ENCODE measurements at places on chromosomes 1 and 21.

GRCh38 chr1:193971595-193971994, 785.2 kb upstream of the B3GALT2 start:
- no peak for ATAC-seq

GRCh38 chr1:77279929-77280328, 1.9 kb upstream of the AK5 start:
- no peak for ATAC-seq

DNA sequence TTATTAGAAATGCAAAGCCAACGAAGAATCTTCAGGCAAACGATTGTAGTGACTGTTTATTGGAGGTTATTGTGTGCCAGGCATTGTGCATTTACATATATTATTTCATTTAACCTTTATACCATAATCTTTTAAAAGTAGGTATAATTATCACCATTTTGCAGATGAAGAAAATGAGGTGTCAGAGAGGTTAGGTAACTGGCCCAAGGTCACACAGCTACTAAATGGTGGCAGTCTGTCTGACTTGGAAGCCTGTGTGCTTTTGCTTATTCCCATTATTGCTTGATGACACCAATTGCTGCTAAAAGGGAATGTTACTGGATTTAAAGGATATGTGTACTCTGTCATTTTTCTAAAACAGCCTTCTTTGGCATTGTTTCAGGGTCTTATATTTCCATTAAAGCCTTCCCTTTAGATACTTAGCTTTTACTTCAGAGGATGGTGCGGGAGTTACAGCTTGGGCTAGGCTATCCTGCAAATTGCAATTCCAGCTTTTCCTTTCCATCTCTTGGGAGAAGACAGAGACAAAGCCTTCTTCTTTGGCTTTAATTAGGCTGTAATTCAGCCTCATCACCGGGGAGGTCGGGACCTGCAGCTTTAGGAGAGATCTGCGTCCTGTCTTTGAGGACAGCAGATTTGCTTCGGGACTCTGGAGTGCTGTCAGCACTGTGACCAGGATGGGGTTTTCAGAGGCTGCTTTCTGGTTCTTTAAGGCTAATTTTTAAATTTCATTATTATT, 37.4 kb upstream of the ERRFI1 start:
- ATAC-seq, result no peak

- ATAC-seq, result no peak
Measured at GRCh38 chr1:222950892-222951291, 136.1 kb downstream of the DISP1 start.

DNA sequence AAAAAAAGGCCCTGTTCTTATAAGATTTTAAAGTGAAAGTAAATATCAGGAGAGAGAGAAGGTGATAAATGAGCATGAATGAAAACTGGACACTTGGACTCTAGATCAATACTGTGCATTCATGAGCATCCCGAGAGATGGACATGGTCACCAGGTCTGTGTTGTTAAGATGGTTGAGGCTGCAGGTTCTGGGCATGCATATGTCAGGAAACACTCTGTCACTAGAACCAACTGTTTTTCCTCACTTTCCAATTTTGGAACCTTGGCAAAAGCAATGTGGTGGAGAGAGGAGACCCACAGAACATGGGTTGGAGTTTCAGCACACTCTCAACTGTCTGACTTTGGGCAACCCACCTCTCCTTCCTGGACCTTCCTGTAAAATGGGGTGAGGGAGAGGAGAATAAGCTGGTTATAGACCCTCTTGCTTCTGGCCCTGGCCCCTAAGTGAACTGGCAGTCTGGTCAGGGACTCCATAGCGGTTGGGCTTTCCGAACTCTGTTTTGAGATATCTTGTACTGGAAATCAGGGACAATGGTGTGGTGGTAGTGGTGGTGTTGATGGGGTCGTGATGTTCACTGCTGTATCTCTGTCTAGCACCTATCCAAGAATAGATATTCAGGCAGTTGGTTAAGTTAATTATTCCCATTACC, 4.2 kb downstream of the MAN1C1 start:
- ATAC-seq, result no peak

DNA sequence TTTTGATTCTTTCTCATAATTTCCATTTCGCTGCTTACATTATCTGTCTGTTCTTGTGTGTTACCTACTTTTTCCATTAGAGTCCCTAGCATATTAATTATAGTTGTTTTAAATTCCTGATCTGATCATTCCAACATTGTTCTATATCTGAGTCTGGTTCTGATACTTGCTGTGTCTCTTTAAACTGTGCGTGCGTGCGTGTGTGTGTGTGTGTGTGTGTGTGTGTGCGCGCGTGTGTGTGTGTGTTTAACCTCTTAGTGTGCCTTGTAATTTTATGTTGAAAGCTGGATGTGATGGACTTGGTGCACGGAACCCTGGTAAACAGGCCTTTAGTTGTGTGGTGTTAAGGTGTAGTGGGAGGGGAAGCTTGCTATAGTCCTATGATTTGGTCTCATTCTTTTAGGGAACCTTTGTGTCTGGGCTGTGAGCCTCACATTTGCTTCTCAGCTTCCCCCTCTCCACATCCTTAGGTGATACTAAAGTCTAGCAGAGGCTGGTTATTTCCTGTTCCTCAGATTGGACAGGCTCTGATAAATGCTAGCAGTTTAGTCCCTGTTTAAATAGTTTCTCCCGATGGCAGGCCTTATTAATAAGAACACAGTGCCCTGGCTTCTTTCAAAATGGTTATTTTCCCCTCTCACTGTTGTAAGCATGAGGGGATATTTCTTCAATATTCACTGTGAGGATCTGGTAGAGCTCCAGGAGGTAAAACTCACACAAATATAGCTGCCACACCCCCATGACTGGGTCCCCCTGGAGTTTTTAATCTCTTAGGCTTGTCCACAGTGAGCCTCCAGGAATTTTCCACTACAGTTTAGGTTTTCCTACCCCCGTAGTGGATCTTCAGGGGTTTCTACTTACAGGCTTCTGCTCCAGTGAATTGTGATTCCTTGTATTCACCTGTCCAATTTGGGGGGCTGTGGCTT, 118.3 kb downstream of the GALNT2 start:
- no peak for ATAC-seq
